Activated T-cell treated with anti-CD3 and anti-CD28 coated beads, Interleukin-2, amount 50 U/mL, for 72 hours (primary cell): ENCODE measurements at places on chromosomes 5 and 9.

- DNase-seq, result no peak
These were observed 85.4 kb downstream of the TMEM161B start for GRCh38 chr5:88183255-88183654.

- no peak for DNase-seq
These were observed 138.4 kb downstream of the KCTD16 start for GRCh38 chr5:144308906-144309670.

GRCh38 chr9:15843316-15843715 is 290.5 kb downstream of the CCDC171 start:
- DNase-seq, result no peak

- DNase-seq, result no peak
These were observed 54.1 kb downstream of the RORB start for GRCh38 chr9:74551266-74551665.

DNA sequence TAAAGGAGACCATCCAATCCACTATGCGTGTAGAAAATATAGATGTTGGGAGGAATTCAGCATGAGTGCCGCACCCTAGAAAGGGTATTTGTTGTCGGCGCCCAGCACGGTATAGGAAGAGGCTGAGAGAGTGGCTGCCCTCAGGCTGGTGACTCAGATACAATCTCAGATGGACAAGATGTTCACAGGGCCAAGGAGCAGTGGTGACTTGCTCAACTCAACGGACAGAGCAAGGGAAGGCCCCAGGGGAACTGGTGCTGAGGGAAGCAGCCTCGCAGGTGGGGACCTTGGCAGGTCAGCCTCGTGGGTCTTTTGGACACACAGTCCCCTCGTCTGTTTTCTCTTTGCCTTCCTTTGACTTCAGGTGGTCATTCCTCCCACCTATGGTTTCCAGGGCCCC is 28.0 kb upstream of the IRX2 start:
- no peak for DNase-seq

- no peak for DNase-seq
These were observed 14.5 kb downstream of the SLC23A1 start for GRCh38 chr5:139368613-139369012.

DNA sequence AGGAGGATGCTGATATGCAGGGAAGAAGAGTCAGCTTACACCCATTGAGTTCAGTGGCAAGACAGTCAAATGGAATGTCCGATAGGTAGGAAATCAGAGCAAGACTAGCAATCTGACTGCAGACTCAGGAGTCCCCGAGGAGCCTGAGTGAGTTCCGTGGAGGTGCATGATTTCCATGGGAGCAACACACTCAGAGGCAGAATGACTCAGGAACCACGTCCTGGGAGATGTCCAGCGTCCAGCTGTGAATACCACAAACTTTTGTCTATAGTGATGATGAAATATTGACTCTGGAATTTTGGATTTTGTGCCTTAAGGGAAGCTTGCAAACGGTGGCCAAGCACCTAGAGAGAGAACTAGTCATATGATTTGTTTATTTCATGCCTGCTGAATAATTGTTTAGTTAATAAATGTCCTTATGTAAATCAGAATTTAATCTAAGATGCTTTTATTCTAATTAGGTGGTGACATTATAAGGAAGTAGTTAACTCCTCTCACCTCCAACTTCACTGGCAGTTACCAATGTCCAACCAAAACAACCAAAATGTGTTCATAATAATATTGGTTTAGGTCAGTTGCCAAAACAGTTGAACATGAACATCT is 100.4 kb downstream of the PDE4D start:
- no peak for DNase-seq

DNA sequence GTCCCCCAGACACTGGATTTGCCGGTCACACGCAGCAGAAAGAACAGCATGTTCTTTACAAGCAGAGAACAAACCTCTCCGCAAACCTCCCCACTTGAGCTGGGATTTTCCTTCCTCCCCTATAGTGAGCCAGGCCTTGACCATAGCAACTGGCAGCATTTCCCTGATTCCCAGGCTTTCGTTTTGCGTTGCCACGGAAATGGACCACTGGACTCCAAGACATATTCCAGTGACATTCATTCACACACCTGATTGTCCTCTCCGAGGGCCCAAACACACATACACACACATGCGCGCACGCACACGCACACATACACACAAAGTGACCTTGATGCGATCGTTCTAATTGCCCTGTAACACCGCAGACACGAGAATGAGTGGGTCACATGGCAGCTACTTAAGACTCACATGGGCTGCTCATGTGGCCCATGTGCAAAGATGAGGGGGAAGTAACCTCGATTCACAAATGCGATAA is 80.9 kb upstream of the CPEB4 start:
- DNase-seq, result no peak

DNA sequence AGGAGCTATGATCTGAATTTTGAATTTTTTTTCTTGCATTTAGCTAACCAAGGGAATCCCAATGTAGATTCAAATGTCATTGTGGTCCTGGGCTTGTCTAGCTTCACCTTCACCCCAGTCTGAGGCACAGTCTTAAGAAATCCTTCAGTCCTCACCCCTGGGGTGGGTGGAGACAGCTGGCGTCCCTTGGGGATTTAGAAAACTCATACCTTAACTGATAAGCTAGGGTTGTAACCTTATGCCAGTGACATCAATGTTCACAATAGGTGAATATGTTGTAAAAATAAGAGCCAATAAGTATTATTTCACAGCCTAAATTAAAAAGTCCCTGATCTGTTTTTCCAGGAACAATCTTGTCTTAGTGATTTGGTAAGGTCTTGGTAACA is 4.6 kb downstream of the ISOC1 start:
- DNase-seq, result no peak

GRCh38 chr9:118946669-118947068 is 422.6 kb downstream of the BRINP1 start:
- DNase-seq, result no peak

- DNase-seq, result no peak
These were observed 4.0 kb downstream of the LEAP2 start for GRCh38 chr5:132877466-132877865.

DNA sequence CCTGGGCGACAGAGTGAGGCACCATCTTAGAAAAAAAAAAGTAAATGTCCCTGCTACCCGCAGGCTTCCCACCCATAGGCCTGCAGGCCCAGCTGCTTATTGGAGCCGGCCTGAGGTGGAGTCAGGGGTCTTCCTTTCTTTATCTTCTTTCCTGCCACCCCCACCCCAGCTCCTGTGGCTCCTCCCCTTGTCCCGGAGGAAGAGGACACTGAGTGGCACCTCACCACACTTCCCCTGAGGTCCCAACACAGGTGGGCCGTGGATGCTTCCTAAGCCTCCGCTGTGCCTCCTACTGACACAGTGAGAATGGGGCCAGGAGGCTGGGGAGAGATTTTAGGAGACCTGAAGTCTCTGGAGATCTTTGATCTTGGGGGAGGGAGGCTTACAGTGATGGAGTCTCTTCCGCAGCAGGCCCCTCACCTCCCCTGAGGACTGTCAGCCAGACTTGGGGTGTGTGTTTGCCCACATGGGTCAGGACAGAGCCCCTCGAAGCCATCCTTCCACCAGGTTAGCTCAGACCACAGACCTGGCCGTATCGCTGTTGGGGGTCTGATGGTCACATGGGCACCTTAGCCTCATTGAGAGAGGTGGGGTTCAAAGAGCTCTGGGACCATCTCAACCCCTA is 135.4 kb upstream of the IER5L start:
- DNase-seq, result no peak

DNA sequence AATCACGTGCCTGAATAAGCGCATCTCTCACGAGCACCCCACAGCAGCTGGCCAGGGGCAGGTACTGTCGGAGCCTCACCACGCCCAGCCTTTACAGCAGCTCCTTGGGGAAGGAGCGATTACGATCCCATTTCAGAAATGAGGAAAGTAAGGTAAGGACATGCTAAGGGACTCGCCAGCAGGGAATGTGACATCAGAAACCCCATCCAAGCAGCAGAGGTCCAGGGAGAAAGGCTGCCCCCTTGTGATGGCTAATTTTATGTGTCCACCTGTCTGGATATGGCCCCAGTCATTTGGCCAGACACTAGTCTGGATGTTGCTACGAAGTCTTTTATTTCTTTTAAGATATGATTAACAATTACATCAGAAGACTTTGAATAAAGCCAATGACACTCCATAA is 77.3 kb downstream of the UBE2QL1 start:
- peak; percentile 4 for DNase-seq

- no peak for DNase-seq
These were observed 37.2 kb downstream of the MRPS27 start for GRCh38 chr5:72282878-72283277.

GRCh38 chr5:110651507-110651906 is 75.0 kb downstream of the TMEM232 start:
- DNase-seq, result no peak

- DNase-seq, result no peak
These were observed 14.6 kb downstream of the TRIM14 start for GRCh38 chr9:98104445-98104881.

- DNase-seq, result no peak
These were observed 52.3 kb upstream of the MOCS2 start for GRCh38 chr5:53161876-53162275.

GRCh38 chr5:94017579-94017978 is 276.2 kb upstream of the POU5F2 start:
- no peak for DNase-seq

DNA sequence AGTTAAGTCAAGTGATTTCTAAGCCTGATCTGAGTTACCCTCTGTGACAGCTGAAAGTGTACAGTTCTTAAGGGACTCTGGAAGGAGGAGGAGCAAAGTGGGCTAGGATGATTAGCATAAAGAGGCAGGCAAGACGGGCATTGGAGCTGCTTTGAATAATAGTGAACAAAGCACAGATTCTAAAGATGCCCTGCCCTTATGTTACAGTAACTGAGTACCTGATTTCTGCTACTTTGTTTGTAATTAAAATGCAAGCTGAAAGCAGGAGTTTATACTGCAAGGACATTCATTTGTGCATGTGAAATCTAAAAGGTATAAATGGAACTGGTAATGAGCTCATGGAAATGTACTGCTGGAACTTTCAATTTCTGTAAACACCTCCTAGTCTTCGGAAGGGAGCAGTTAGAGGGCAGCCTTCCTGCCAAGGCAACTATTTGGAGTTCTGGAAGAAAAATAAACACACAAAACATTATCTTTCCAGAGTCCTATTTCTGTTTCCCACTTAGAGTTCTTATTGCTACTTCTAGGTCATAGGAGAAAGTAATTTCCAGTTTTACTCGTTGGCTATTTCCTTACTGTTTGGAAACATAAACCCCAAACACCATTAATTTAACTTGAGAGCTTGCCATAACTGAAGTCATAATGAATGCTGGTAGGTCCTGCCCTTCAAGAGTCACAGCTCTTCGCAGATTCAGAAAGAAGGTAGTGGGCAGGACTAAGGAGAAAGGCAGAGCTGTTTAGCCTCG is at the start of gene RANBP3L:
Gene RANBP3L, minus strand, starts transcription at position 45 of the 746 bp plus-strand sequence. CDS start 486 bp downstream, outside the sequence.
- DNase-seq, result no peak

DNA sequence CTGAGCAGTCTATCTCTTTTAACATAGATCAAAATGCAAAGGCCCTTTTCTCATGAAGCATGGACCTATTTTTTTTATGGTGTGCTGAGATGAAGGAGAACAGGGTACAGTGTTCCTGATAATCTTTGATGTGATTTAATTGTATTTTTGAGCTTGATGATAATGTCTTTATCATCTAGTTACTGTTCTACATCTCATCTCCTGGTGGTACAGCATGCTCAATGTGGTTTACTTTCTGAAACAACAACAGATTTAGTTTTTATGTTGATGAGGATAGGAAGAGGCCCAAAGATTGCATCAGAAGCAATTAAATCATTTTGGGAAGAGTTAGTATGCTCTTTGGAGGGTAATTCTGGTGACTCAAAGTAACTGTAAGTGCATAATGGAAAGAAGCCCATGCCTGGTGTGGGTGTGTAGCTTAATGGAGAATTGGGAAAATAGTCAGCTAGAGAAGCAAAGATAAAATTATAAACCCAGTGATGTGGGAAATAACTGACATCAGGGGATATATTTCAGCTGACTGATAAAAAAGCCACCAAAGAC is 123.0 kb upstream of the KCNN2 start:
- no peak for DNase-seq

GRCh38 chr5:57862942-57863341 is 380.3 kb upstream of the ACTBL2 start:
- DNase-seq, result no peak

DNA sequence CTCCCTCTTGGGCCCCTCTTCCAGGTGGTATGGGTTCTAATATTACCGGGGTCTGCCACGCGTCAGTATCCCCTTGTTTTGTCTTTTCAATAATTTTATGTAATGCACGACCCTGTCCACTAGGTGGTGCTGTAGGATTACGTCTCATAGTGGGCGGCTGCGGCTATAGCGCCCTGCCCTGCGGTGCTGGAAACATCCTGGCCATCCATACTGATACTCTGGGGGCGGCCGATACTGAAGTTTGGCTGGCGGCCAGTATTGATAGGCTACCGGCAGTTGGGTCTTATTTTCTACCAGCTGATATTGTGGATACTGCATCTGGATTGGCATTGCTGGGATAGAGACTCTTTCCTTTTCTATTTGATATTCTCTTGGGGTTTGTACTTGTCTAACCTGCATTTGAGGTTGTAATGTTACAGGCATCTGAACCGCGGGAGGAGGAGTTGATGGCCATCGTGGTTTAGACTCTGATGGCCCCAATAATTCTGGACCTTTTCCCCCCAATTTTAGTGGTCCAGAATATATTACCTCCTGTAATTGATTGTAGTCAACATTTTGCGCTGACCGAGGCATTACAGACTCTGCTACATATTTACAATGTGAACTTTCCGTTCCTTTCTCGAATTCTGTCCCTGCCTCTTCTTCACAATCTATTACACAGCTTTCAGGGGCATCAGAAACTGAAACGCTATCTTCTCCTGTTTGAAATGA is 3.3 kb upstream of the TMEM141 start:
- peak; percentile 85 for DNase-seq
